ENCODE measurements at places on chromosomes 12 and 14.

DNA sequence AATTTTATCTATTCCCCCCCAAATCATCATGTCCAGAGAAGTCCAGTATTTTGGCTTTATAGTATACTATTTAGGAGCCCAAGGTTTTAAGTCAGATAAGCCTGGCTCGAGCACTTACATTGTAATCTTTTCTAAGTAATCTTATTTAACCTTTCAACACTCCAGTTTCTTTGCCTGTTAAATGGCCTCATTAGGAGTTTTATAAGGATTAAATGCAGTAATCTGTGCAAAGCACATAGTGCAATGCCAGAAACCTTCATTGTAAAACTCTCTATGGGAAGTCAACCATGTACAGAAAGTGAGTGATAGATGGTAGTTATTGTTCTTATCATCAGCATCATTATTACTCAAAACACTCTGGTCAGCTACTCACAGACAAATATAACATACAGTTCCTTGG is 1330.4 kb downstream of the SLC16A7 start:
- no peak for DNase-seq

GRCh38 chr12:24565300-24565699 is 383.6 kb downstream of the BCAT1 start:
- no peak for DNase-seq

GRCh38 chr14:101773378-101773777 is 11.9 kb downstream of the PPP2R5C start:
- no peak for DNase-seq

GRCh38 chr12:95321516-95322246 is 104.1 kb downstream of the VEZT start:
- DNase-seq, result no peak

DNA sequence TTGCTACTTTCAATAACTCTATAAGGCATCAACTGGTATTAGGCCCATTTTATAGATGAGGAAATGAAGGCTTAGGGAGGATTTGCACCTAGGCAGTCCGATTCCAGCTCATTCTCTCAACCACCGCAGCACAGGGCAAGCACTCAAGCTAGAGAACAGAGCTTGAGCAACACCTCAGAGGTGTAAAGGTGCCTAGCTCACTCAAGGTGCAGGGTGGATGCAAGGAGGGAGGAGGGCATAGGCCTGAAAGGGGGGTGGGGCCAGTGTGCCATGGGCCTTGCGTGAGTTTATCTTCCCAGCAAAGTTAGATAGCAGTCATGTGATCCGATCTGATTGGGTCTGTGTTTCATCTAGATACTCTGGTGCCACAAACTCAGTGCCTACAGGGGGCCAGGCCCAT is 10.2 kb upstream of the EMP1 start:
- no peak for DNase-seq

- no peak for DNase-seq
Measured at GRCh38 chr14:100785626-100786025, 40.3 kb upstream of the MEG3 start.

GRCh38 chr12:122437656-122438121 is 15.2 kb upstream of the CLIP1 start:
- peak; percentile 94 for DNase-seq

GRCh38 chr12:25322918-25323531 is 72.3 kb upstream of the KRAS start:
- DNase-seq, result peak; percentile 52

GRCh38 chr14:58789736-58790135 is 152.0 kb downstream of the DACT1 start:
- no peak for DNase-seq

DNA sequence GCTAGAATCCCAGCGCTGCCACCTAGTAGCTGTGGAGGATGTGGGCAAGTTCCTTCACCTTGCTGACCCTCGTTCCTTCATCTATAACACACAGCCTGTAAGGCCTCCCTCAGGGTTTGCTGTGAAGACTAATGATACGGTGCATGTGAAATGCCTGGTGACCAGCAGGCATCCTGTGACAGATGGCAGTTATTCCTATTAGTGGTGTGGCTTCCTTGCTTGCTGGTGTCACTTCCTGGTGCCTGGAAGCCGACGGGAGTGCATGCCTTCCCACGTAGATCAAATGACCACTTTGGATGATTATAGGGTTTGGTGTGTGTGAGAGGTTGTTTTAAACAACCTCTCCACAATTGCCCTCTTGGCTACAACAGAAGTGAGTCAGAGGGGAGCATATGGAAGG is 894.9 kb downstream of the VRK1 start:
- no peak for DNase-seq

- DNase-seq, result peak; percentile 27
Measured at GRCh38 chr12:16421806-16422205, 74.4 kb downstream of the MGST1 start.
